Smooth muscle cell of the umbilical artery (primary cell): ENCODE measurements at places on chromosomes 1 and 21. TPM values are rescaled to one million over a fixed set of nuclear protein-coding genes. Genes with fewer than 3 reads are reported as not detected.

Gene APCS
- not detected in 2 replicates for total RNA-seq

Gene LCE1E
- 0.42 TPM in 1 of 2 replicates, not detected in the other for total RNA-seq

Gene DDR2
- total RNA-seq, result 188 and 189 TPM in 2 replicates

Gene TMEM35B
- total RNA-seq, result 17.0 and 49.3 TPM in 2 replicates

Gene GFI1
- under 0.01 and 0.37 TPM in 2 replicates for total RNA-seq

Gene PLXNA2
- 3.3 TPM in 2 replicates for total RNA-seq

Gene OR2T11
- total RNA-seq, result not detected in 2 replicates

Gene CLCNKA
- total RNA-seq, result not detected in 2 replicates

Gene HSD3B1
- not detected in 2 replicates for total RNA-seq

Gene CDKN2C
- 3.1 and 3.9 TPM in 2 replicates for total RNA-seq

Gene GRIK1
- total RNA-seq, result not detected in 2 replicates

Gene STMN1
- total RNA-seq, result 11.6 and 78.8 TPM in 2 replicates

Gene BMP8A
- 0.30 and 0.32 TPM in 2 replicates for total RNA-seq

Gene GBP6
- not detected in 2 replicates for total RNA-seq
